ENCODE measurements at places on chromosomes 6 and 20. TPM values are rescaled to one million over a fixed set of nuclear protein-coding genes. Genes with fewer than 3 reads are reported as not detected.

HSPA1L gene
- total RNA-seq: 2.8 TPM

ETV7 gene
- 2.5 TPM for total RNA-seq

SLC32A1 gene
- not detected for total RNA-seq

FAM110A gene
- total RNA-seq: 16.1 TPM

ASCC3 gene
- 31.1 TPM for total RNA-seq

PI16 gene
- total RNA-seq: 16.2 TPM

OR2H2 gene
- total RNA-seq: not detected

GPSM3 gene
- 19.6 TPM for total RNA-seq

GRCh38 chr6:76533661-76534060 lies 461.2 kb upstream of the IMPG1 start:
- DNase-seq: no peak

DNA sequence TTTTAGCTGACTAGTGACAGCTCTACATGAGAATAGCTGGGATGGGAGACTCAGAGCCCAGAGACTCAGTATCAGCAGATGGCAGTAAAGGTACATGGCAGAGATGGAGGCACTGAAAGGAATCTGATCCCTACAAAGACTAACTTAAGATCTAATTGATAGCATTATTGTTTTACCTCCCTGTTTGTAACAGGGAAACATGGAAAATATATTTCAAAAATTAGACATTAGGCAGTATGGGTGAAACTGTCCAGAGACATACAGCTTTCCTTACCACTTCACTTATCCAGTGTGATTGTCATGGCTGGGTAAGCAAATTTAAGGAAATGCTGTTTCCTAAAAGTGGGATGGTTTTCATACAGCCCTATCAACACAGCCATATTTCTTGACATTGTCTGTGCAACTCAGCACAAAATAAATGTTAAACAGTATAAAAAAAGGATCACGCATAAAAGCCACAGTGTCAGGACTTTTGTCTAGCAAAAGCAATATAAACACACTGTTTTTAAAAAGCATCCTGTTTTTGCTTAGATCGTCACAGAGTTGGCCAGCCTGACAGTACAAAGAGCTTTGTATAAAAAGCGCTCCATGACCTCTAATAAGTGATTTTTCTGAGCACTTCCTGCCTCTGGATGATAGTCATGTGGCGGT lies 376.9 kb downstream of the PHF3 start:
- peak; percentile 21 for DNase-seq

GRCh38 chr20:56985066-56985685 lies 281.3 kb downstream of the BMP7 start:
- DNase-seq: no peak

GRCh38 chr6:105319331-105319730 lies 83.6 kb downstream of the PREP start:
- no peak for DNase-seq

- DNase-seq: no peak
Observed at GRCh38 chr6:125293587-125293986, 8.2 kb downstream of the HDDC2 start.

- DNase-seq: peak; percentile 49
Observed at GRCh38 chr20:667351-668034, 8.1 kb downstream of the SCRT2 start.

GRCh38 chr6:131212024-131212423 lies 76.8 kb downstream of the AKAP7 start:
- no peak for DNase-seq

DNA sequence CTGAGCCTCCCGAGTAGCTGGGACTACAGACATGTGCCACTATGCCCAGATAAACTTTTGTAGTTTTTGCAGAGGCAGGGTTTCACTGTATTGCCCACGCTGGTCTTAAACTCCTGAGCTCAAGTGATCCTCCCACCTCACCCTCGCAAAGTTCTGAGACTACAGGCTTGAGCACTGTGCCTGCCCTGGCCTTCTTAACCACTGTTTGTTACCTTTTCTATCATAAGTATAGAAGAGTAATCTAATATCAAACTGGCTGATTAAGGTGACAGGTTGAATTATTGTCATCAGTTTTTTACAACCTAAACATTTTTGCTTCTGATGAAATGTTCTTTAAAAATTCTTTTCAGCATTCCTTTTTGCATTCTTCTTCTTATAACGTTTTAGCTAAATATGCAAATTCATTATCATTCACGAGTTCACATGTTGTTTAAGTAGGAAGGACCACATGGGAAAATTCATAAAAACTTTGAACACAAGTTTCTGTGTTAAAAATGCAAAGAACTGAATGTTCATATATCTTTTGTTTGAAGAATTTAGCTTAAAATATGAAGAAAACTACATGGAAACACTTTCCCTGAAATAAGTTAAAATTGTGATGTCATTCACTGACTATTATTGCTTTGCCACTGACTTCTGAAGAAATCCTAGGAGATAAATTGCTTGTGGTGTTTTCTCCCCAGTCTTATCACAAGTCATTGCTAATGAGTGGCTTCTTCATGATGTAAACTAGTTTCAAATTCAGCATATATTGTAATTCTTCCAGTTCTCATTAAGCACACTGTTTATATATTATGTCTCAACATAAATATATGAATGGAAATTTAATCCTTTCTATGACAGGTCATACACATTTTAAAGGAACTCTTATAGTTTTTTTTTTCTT lies 106.7 kb downstream of the ADGRB3 start:
- DNase-seq: no peak

GRCh38 chr6:168852376-168852884 lies 401.2 kb downstream of the THBS2 start:
- no peak for DNase-seq

DNA sequence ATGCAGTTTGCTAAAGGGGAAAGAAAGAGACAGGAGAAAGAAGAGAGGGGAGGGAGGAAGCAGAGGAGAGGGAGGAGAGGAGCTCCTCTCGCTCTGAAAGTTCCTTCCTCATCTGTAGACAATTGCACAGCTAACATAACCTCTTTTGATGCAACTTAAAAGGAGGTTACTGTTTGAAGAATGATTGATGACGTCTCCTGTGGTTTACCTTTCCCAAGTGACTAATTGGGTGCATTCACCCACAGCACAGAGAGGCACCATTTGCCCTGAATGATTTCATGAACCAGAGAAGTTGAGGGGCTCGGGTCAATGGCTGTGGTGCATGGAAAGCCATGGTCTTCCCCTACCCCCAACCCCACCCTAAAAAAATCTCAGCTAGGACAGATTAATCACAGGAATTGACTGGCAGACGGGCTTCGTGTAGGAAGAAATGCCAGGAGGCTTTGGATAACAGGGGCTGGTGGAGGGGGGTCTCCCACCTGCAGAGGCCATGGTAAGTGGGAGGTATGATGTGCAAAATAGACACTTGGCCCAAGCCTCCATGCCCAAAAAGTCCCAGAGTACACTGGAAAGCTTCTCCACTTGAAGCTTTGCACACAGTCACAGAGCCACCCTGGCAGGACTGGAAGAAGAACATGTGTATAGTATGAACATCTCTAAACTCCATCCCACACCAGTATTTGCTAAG lies 213.7 kb downstream of the ANKRD60 start:
- DNase-seq: no peak

DNA sequence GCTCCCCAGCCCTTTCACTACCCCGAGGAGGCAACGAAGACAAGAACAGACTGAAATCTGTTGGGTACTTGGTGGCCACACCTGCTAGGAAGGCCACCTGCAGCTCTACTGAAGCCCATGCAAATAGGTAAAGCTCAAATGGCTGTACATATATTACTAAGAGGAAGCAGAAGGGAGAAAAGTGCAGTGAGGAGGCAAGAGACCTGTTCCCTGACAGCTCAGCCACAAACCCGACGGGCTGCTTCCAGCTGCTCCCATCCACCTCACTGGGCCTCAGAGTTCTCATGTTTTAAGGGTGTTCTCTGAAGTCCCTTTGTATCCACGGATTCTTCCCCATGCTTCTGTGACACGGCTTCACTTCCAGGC lies 24.6 kb downstream of the TRAM2 start:
- DNase-seq: no peak

DNA sequence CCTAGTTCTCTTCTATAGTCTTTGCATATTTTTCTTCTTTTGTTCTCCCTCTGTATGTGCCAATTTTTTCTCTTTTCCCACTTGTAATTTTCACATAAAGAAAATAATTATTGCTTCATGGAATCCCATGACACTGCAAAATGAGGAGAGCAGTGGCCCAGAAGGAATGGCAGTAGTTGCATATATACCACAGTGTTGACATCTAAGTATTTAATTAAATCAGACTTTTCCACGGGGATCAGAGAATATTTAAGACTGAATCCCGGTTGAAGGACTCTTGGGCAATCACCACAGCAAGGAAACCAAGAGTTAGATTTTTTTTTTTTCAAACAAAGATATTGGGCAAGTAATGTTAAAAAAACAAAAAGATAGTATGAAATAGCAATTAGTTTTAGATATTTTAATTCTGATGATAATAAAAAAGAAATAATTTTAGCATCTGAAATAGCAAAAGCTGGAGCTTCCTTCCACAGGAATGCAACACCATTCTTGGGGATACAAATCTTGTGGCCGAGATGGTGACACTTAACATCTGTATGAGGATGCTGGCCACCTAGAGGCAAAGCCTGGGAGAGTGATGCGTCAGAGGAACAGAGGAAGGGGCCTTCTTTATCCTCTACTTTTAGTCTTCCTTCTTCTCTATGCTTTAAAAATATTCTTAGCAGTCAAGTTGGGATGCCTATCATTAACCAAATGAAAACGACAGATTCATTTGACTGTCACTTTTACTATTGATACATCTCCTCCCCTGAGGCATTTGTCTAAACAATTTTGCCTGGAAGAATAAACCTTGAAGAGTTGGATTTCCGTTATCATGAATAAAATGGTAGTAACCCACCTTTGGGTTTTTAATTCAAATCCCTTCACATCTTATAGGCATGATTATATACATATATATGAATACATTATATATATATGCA lies 356.2 kb downstream of the GJA1 start:
- no peak for DNase-seq

DNA sequence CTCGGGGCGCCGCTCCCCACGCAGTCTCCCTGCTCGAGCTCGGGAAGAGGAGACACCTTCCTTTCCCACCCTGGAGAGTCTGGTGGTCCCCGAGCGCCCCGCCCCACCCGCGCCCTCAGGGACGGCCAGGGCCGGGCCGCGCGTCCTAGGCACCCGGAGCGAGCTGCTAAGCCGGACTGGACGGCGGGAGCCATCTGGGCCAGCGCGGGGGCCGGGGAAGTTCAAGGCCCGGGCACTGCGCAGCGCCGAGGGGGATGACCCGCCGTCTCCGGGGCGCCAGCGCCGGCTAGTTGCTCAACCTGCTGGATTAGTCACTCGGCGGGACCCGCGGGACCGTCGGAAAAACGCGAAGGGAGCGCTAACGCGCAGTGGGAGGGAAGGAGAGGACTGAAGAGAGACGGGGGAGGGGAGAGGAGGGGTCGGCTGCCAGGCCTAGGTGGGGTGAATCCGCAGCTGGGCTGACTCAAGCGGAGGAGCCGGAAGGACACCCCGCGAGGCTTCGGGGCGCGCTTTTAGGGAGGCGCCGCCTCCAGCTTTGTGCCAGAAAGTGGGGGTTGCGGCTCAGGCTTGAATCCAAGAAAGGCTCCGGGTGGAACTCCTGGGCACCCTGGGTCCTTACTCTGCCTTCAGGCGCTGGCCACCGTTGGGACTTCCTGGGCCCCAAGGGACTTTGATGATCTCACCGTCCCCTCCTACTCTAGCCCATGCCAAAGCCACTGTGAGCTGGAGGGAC lies 75.7 kb upstream of the FOXP4 start:
- no peak for DNase-seq

- DNase-seq: no peak
Observed at GRCh38 chr6:28824793-28825731, 98.7 kb downstream of the TRIM27 start.

GRCh38 chr20:58762120-58762519 lies 69.5 kb downstream of the NPEPL1 start:
- DNase-seq: no peak

Measured in mucosa of gallbladder (tissue), 1 donor.